Cardiac fibroblast (primary cell): ENCODE measurements at places on chromosomes 11 and 22.
A peak's percentile ranks its signal among the peaks of the same experiment; 100 is the strongest.

DNA sequence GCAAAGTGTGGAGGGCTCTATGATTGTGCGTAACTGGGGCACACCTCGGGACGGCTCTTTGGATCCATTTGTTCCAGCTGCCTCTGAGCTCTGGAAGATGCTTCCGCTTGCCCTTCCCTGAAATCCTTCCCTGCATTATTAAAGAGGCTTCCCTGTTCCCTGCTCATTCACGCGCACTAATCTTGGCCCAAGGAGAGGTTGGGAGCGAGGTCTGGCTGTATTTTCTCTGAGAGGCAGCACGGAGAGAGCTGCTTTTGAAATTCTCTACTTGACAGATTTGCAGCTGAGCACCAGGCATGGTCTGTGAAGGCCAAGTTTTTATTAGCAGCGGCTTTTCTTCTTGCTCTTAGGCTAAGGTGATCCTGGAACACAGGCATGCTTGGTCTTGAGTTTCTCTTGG is 94.8 kb upstream of the NTM start:
- no peak for DNase-seq

GRCh38 chr11:71998649-71999310 is at the start of gene IL18BP:
IL18BP (plus strand) TSS chr11:71998909; CDS start chr11:71999985, 1,076 bp downstream.
- no peak for DNase-seq

DNA sequence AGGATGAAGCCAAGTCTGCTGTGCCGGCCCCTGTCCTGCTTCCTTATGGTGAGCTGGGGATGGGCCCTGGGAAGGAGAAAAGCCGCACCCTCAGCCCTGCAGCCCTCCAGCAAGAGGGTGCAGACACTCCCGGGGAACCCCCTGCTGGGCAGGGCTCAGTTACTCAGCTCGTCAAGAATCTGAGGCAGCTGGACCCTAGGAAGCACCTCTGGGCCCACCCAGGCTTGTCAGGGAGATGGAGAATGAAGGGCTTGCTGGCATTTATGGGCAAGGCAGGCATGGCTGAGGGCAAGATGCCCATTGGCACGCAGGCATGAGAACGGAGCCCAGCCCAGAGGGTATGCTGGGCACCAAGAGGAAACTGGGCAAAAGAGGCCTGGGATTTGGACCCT is 12.9 kb downstream of the RELT start:
- DNase-seq: no peak

GRCh38 chr22:48867891-48868290 is 959.8 kb downstream of the BRD1 start:
- DNase-seq: no peak

DNA sequence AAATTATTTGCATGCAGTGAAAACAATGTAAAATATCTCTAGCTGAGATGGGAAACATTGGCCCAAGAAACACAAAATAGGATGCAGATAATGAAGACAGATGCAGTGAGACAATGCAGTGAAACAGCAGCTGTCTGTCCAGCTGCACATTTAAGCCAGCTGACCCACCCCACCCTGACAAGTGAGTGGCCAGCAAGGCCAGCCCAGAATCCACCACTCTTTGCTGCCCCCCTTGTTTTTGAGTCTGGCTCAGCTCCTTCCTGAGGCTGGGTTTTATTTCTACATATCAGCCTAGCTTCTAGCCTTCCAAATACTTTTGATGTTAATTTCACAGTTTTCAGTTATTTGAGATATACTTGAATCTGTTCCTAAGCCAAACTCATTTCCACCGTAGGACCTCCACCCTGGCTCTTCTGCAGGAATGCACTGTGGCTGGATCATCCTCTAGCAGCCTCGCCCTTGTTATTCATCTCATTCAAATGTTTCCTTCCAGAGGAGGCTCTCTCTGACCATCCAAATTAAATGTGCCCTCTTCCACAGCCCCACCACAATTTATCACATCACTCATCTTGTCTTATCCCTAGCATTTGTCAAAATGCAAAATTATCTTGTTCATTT is 154.1 kb upstream of the POU2AF2 start:
- peak; percentile 8 for DNase-seq

- DNase-seq: no peak
Observed at GRCh38 chr11:115760461-115761320, 256.5 kb upstream of the CADM1 start.

DNA sequence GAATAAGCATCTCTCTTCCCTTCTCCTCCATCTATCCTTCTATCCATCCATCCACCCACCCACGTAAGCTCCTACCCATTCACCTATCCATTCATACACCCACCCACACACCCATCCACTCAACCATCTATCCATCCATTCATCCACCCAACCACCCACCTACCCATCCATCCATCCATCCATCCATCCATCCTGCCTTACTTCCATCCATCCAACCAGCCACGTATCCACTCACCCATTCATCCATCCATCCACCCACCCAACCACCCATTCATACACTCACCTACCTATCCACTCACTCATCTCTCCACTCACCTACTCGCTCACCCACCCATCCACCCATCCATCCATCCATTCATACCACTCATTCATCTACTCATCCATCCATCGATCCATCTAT is 13.2 kb downstream of the TNNT3 start:
- no peak for DNase-seq

GRCh38 chr11:33040033-33040861 is 875 bp downstream of the TCP11L1 start:
- DNase-seq: peak; percentile 47

- DNase-seq: peak; percentile 95
Observed at GRCh38 chr11:126992065-126992803, 8.3 kb downstream of the KIRREL3 start.

DNA sequence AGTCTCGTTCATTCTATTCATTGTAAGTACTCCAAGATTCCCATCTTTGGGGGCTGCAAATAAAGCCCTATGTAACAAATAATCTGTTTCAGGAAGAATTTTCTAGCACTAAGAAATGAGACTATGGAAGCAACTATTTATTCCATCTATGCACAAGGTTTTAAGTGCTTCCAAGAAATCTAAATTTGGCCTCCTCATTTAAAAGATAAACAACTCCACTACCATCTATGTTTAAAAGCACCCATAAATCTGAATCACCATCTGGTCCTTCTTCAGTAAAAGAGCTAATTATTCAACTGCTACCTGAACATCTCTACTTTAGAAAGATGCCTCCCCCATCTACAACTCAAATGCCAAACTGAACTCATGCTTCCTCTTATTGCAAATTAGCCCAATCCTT is 547.3 kb upstream of the LRRC4C start:
- DNase-seq: no peak

- DNase-seq: no peak
Observed at GRCh38 chr11:28592141-28592540, 484.0 kb downstream of the METTL15 start.

GRCh38 chr22:21041937-21042336 is 3.8 kb upstream of the LRRC74B start:
- peak; percentile 70 for DNase-seq

- DNase-seq: no peak
Observed at GRCh38 chr11:14318581-14318981, 40.4 kb downstream of the RRAS2 start.

DNA sequence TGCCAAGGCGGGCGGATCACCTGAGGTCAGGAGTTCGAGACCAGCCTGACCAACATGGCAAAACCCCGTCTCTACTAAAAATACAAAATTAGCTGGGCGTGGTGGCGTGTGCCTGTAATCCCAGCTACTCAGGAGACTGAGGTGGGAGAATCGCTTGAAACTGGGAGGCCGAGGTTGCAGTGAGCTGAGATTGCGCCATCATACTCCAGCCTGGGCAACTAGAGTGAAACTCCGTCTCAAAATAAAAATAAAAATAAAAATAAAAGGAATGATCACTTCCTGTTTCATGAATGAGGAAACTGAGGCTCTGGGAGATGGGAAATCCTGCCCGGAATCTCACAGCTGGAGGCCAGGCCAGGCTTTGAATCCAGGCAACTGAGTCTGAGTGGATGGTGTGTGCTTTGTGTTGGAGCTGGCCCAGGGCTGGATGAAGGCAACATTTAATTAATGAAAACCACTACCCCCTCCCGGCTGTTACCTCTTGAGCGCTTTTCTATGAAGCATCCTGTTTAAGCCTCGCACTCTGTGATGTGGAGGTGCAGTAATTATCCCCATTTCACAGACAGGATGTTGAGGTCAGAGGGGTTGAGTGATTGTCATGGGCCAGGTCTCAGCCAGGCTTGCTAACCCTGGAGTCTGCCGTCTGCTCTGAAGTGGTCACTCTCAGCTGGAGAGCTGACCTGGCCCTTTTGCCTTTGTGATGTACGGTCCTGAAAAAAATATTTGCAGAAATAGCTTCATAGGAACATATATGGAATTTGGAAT is 27.8 kb downstream of the LRP5 start:
- DNase-seq: no peak

GRCh38 chr22:50363166-50363802 is 20.2 kb downstream of the PPP6R2 start:
- no peak for DNase-seq

GRCh38 chr11:91927448-91927847 is 297.2 kb upstream of the FAT3 start:
- no peak for DNase-seq

GRCh38 chr22:27130906-27131305 is 473.5 kb downstream of the MIAT start:
- DNase-seq: no peak

GRCh38 chr11:116457336-116458007 is 315.3 kb downstream of the BUD13 start:
- DNase-seq: no peak

DNA sequence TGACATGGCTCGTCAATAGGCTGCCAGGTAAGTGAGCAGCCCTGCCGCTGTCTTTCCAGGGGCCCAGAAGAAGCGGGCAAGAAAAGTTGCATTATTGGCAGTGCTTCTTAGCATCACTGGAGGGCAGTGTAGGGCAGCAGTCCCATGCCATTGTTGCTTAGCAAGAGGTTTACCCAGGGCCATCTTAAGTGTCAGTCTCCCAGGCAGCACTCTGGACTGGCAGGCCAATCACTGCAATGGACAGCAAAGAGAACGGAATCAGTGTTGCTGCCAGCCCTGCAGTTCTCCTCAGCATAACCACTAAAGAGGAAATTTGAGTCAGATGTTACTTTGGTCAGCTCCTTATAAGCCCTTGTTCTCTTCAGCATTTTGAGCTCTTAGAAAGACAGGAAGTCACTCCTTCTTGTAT is 13.4 kb upstream of the GRK2 start:
- DNase-seq: peak; percentile 51

DNA sequence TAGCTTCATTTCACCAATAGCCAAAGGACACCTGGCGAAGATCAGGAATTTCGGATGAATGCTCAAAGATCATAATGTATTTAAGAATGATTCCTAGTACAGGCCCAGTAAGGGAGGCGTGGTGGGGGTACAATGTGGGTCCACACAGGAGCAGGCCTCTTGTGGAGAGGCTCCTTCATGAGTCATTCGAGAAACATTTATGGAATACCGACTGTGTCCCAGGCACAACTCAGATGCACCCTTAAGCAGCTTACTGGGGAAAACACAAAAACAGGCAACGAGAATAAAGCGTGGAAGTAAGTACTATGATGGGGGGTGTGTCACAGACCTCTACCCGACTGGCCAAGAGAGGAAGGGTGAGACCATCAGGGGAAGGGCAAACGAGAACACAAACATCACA is 44.5 kb downstream of the SMCO4 start:
- peak; percentile 19 for DNase-seq

DNA sequence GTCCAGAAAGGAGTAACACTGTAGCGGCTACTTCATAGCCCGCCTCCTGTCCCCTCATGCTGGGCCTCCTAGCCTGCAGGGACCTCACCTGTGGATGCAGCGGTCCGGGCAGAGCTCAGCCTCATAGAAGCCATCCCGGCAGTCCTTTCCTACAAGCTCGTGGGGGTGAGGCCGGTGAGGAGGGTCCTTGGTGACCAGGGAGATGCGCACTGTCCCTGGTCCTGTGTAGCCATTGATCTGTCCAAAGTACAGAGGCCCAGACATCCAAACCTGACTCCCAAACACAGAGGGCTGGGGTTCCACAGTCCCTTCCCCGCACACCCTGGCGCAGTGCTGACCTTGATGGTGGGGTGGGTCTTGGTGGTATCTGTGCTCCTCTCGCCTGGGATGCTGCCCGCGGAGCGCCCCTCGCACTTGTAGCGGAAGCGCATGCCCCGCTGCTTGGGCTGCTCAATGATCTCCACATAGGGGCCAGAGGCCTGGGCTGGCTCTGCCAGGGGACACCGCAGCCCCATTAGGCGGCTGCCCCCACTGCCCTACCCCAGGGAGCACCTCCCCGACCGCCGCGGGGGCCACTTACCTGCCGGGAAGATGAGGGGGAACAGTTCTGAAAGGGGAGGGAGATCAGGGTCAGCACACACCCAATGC is 993 bp downstream of the RELA start:
- DNase-seq: no peak

DNA sequence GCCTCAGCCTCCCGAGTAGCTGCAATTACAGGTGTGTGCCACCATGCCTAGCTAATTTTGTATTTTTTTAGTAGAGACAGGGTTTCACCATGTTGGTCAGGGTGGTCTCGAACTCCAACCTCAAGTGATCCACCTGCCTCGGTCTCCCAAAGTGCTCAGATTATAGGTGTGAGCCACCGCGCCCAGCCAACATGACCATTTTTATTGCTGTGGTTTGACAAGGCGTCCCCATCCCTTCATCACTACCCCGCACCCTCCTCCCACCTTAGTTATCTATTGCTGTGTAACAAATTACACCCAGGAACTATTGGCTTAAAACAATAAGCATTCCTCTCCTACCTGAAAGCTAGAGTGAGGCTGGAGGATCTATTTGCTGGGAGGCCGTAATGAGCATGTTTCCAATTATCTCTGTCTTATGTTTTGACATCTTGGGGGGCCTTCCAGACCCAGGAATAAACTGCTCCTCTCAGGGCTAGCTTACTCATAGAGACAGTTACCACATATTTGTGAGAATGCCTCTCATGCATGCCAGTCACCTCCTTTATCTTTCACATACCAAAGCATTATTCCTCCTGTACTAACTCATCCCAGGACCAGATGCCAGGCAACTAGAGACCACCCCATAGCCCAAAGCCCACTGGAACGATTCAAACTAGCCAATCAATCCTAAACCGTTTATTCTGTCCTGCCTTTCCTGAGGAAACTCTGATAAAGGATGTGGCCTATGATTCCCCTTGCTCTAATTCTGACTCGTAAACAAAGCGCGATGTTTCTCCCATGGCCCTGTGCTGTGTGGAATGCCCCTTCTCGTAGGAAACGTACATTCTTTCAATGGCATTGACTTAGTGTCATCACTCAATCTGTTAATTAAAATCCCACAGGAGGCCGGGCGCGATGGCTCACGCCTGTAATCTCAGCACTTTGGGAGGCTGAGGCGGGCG is 19.4 kb downstream of the SNU13 start:
- DNase-seq: peak; percentile 65

DNA sequence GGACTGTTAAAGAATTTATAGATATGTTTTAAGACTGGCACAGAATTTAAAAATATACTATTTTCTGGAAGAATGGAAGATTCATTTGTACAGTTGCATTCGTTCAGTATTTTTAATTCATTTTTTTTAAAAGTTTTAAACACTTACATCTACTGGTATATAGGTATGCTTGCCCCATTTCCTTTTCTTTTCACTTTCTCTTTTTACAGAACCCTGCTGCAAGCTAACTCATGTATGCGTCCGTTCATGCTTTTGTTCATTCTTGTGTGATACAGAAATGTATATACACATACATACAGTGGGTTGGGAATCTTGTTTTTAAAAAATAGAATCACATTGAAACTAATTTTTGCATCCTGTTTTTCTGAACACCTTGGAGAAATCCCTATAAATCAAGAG is 31.0 kb downstream of the PACS1 start:
- no peak for DNase-seq

- no peak for DNase-seq
Observed at GRCh38 chr11:14612694-14613093, 30.9 kb upstream of the PDE3B start.

GRCh38 chr11:77049026-77049425 is 14.8 kb downstream of the B3GNT6 start:
- DNase-seq: no peak

GRCh38 chr11:130813196-130813595 is 103.1 kb downstream of the SNX19 start:
- DNase-seq: no peak
